Esophagus mucosa (tissue), 1 donor: ENCODE measurements at places on chromosomes 7 and 10.

GRCh38 chr10:104416851-104417250 lies 63.2 kb downstream of the CFAP58 start:
- ATAC-seq = no peak

DNA sequence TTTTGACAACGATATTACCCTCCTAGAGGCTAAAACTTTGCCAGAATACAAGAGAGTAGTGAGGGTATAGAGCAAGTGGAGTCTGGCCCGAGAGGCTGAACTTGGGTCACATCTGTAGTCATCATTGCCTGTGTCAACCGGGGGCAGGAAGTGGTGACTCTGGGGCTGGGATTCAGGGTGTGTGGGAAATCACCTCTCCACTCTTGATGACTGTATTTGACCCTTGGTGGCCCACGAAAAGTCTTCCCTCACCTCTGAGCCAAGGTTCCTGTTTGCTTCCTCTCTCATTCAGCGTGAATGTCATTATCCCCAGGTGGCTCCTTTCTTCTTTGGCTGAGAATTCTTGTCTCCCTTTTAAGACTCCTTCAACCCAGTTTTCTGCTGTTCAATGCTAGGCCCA lies 240.4 kb downstream of the ABCA13 start:
- no peak for ATAC-seq

GRCh38 chr10:3678629-3679227 lies 106.3 kb downstream of the KLF6 start:
- no peak for ATAC-seq

- no peak for ATAC-seq
These were observed 9.7 kb downstream of the MIOS start for GRCh38 chr7:7576344-7576743.

- ATAC-seq = no peak
These were observed 6.1 kb upstream of the GSDME start for GRCh38 chr7:24763303-24763901.
